NCI-H524 (cell line): ENCODE measurements at places on chromosomes 5 and 9.

GRCh38 chr5:169980418-169981053 is at the start of gene INSYN2B:
INSYN2B (minus strand) TSS chr5:169980495; CDS start chr5:169883898, 96,597 bp downstream.
- DNase-seq: peak; percentile 75

- no peak for DNase-seq
Measured at GRCh38 chr5:38866362-38867031, 20.7 kb downstream of the OSMR start.

DNA sequence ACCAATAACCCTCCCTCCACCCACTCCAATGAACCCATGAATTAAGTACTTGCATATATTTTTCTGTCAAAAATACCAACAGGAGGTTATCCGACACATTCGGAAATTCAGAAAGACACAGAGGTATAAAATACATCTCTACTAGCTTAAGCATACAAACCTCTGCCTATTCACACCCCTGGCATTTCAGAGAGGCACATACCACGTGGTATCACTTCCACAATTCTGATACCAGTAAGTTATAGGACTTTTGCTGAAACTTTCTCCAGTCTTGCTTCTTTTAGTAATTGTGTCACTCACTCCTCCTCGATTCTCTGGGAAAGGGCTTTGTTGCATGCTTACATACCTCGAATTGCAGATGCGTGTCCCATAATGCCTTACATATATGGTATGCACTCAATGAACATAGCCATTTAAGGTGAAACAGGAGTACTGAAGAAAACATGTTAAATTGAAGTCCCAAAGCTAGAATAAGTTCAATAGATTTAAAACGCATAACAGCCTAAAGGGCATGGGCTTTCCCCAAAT is 58.1 kb downstream of the TLE1 start:
- DNase-seq: no peak

- no peak for DNase-seq
Measured at GRCh38 chr9:136007934-136008692, 46.9 kb upstream of the UBAC1 start.

DNA sequence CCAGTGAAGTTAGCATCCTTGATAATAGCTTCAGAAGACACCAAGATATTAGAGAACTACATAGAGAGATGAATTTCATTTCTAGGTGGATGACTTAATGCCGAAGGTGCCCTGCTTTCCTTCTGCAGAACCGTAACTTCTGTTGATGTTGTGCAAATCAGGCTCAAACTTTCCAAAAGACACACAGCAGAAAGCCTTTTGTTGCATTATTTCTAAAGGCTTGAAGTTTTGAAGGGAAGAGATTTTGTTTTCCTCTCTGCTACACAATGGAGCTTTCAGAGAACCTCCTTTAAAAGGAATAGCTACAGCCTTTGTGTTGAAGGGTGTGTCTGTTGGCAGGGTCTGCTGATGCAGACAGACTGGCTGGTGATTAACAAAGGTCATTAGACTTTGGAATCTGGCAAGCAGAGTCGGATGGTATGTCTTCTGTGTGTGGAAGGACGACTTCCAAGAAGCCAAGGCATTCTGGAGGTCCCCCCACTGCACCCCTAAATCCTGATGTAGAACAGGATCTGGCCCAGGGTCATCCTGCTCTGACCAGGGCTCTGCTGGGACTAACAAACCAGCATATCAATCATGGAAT is 57.8 kb downstream of the ZNF462 start:
- no peak for DNase-seq
